Glomerular endothelial cell (primary cell): ENCODE measurements at places on chromosomes 6 and 20. TPM values are rescaled to one million over a fixed set of nuclear protein-coding genes. Genes with fewer than 3 reads are reported as not detected.

EPB41L1 gene
- 26.0 and 33.9 TPM in 2 replicates for total RNA-seq

ETV7 gene
- 2.5 and 2.7 TPM in 2 replicates for total RNA-seq

ANKRD66 gene
- not detected in 2 replicates for total RNA-seq

GLP1R gene
- total RNA-seq, result not detected in 2 replicates

CLPSL1 gene
- not detected in 2 replicates for total RNA-seq

PFDN4 gene
- 56.6 and 78.3 TPM in 2 replicates for total RNA-seq
